NCI-H1436 treated with DMSO at 0.1 percent for 48 hours (cell line): ENCODE measurements at places on chromosomes 1 and 21.

DNA sequence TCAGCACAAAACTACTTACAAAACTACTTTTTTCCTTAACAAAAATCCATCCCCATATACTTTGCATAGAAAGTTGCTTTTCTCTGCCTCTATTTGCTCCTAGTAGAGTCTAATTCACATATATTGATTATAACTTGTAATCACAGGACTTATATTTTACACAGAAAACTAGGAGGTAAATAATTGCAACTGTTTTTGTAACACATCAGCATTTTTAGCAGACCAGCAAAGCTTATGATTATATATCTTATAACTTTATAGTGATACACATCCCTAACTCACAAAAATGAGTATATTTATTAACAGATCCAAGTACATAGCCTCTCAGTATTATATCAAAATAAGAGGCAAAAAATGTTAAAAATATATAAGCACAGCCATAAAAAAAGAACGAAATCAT lies 17.3 kb upstream of the SLC35A3 start:
- no peak for DNase-seq

- DNase-seq = no peak
These were observed 33.5 kb downstream of the NEK2 start for GRCh38 chr1:211641942-211642341.

- no peak for DNase-seq
These were observed 49.8 kb downstream of the KCNT2 start for GRCh38 chr1:196558411-196558810.

DNA sequence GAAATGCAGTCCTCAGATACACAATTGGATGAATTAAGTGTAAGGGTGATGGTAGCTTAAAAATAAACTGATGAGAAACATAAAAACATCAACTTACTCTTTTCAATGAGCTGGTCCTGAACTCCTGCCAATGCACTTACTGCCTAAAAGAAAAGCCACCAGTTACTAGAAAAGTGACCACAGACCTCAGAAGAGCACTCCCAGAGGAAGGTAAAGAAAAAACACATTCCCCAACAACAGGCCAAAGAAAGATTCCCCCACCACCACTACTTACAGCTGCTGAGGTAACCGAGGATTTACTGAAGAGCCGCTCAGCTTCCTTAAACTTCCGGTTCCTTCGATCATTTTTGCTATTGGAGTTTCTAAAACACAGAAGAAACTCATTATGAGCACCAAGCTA lies 5.4 kb downstream of the MEAF6 start:
- no peak for DNase-seq
